ENCODE measurements at places on chromosomes 1 and 21.

DNA sequence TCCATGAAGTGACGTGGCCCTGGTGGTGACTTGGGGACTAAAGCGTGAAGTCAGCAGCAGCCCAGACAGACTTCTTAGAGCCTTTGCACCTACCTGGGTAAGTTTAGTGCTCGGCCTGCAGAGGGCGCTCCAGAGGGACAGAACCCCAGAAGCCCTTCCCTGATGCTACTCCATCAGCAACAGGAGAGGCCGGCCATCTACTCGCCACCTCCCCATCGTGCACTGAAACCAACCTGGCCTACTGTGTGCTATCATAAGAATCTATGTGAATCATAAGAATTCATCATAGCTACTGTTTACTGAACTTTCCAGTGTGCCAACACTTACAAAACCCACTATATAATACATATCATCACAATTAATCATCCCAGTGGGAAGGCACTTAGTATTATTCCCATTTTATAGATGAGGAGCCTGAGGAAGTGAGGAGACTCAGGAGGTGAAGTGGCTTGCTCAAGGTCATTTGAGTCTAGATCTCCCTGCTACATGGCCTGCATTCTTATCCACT is 7.9 kb upstream of the EDN2 start:
- DNase-seq, result no peak

GRCh38 chr21:38756746-38757145 is 49.0 kb upstream of the ETS2 start:
- no peak for DNase-seq

GRCh38 chr1:11719313-11720032 is 16.5 kb upstream of the AGTRAP start:
- DNase-seq, result peak; percentile 83

GRCh38 chr1:46464915-46465314 is 24.7 kb upstream of the DMBX1 start:
- DNase-seq, result no peak

- DNase-seq, result no peak
Measured at GRCh38 chr1:7421471-7422075, 349.5 kb upstream of the VAMP3 start.

DNA sequence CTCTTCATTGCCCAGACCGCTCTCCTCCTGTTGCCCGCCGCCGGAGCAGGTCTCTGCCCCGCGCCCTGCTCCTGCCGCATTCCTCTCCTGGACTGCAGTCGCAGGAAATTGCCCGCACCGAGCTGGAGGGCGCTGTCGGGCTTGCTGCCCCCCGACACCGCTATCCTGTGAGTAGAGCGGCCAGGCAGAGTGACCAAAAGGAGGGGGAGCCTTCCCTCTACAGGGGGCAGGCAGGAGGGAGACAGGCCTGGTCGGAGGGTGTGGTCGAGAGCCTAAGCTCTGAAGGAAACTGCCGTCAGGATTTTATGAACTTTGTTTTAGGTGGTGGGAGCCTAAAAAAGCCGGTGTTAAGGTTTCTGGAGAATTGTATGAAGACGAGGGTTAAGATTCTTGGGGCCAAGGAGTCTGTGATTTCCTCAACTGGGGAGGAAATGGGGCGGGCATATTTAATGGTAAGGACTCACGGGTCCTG is 517 bp downstream of the LRIG2 start:
- DNase-seq, result peak; percentile 3

DNA sequence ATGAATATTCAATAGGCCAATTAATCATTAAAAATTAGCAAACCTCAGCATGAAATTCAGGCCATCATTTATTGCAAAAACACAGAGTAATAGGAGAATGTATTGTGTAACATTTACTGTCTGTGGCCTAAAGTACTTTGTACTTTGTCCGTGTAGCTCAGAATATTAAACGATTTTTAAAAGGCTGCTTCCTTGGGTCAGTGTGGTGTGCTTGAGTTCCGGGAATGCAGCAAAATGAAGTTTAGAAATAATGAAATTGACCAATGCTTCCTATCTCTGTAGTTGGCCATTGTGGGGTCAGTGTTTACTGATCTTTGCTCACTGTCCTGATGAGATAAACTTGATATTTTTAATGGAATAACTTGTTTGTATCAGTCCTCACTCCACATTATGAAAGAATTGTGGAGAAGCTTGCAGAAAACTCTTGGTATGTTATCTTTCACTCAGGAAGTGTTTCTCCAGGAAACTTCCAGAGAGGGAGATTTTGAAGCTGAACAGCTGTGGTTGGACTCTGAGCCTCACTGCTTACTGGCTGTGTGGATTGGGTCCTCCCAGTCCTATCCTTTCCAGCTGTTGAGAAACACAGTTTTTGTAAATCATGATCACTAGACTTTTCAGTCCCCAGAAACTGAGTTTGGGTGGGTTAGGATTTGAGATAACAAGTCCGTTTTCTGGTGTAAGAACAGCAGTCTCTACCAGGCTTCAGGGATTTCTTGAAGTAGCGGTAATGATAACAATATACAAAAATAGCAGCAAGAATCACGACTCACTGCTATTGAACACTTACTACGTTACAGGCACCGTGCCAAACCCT is 19.2 kb upstream of the MTARC1 start:
- DNase-seq, result no peak

- no peak for DNase-seq
Measured at GRCh38 chr1:30981172-30981571, 72.6 kb upstream of the SDC3 start.

DNA sequence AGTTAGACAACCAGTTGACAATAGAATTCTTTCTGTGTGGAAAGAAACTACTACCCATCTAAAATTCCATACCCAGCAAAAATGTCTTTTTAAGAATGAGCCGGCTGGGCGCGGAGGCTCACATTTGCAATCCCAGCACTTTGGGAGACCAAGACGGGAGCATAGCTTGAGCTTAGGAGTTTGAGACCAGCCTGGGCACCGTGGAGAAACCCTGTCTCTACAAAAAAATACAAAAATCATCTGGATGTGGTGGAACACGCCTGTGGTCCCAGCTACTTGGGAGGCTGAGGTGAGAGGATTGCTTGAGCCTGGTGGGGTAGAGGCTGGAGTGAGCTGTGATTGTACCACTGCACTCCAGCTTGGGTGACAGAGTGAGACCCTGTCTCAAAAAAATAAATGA is 79.2 kb downstream of the SCCPDH start:
- no peak for DNase-seq

- DNase-seq, result peak; percentile 27
Measured at GRCh38 chr1:235783148-235783776, 83.4 kb downstream of the LYST start.

DNA sequence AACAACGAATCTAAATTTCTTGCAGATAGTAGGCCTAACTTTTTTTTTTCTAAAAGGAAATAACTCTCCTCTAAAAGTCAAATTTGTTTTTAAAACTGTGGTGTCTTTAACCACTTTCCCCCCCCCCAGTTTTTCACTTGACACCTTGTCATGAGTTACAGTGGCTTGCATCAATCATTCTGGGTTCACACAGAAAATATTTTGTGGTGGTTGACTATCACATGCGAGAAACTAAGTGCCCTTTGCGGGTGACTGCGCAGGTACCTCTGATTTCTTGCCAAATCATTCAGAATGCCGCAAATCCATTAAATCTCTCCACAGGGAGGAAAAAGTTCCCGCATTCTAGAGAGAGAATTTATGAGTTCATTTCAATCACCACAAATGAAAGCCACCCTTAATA is 23.8 kb upstream of the SAMSN1 start:
- DNase-seq, result no peak

DNA sequence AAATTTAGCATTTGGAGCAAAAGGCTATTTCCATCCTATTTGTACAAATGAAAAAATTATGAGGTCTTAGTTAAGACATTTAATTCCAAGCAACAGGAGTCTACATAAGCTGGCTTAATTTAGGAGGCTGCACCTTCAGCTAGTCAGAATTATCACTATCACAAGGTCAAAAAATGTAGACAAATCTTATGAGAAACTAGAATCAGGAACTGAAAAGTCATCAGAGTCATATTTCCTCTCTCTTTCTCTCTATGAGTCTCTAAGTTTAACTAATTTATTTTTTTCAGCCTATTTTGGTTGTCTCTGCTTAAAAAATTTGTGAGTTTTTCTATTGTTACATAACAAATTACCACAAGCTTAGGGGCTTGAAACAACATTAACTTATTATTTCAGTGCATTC is 807.1 kb upstream of the PRMT6 start:
- no peak for DNase-seq

- DNase-seq, result no peak
Measured at GRCh38 chr1:8598783-8599182, 218.7 kb downstream of the RERE start.

DNA sequence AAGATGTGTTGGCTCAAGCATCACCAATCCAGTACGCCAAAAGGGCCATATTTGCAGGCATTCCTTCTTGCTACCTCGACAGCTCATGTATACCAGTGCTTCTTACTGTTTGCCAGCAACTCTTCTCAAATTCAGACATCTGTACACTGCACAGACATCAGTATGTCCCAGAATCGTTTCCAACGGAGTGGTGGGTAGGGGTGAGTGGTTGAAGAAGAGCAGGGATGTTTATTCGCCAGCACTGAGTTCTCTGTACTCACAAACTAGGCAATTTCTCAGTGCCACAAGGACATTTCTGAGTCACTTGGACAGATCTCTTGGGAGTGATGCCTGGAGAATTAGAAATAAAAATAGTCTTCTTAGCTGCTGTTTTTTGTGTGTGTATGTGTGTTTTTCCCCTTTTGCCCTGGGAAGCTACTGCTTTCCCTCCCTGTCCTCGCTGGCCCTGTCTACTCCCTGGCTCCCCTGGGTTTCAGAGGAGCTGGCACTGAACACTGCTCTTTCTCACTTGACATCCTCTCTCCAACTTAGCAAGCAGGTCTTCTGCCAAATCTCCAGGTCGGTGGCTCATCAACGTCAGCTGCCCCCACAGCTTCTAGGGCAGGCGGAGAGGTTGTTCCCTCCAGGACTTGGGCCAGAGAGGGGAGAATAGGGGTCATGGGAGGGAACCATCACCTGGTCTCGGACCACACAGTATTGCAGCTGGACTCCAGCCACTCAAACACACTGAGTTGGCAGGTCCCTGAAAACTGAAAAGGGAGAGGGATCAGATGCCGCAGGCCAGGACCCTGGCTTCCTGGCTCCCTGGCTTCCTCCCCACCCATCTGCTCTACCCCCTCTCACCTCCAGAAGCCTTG is 90.5 kb downstream of the NMNAT2 start:
- DNase-seq, result no peak

- no peak for DNase-seq
Measured at GRCh38 chr1:80933346-80933745, 867.4 kb upstream of the ADGRL2 start.

- no peak for DNase-seq
Measured at GRCh38 chr21:21084179-21084578, 86.0 kb downstream of the NCAM2 start.

GRCh38 chr1:32870615-32871363 is at the start of gene FNDC5:
Gene FNDC5, minus strand, starts transcription at chr1:32870912.
- no peak for DNase-seq

GRCh38 chr1:168443356-168443755 is 100.4 kb downstream of the XCL2 start:
- no peak for DNase-seq

GRCh38 chr21:33666153-33666552 is 23.9 kb downstream of the ITSN1 start:
- DNase-seq, result no peak

- no peak for DNase-seq
Measured at GRCh38 chr1:97243973-97244560, 522.5 kb downstream of the PTBP2 start.

- no peak for DNase-seq
Measured at GRCh38 chr1:167720965-167721616, 691 bp upstream of the MPZL1 start.

GRCh38 chr1:66336641-66336990 is 197.3 kb upstream of the SGIP1 start:
- no peak for DNase-seq

Data from CD4-positive, alpha-beta T cell treated with Interleukin-4 for 4 hours (primary cell).